ENCODE measurements at places on chromosomes 2 and 18.

DNA sequence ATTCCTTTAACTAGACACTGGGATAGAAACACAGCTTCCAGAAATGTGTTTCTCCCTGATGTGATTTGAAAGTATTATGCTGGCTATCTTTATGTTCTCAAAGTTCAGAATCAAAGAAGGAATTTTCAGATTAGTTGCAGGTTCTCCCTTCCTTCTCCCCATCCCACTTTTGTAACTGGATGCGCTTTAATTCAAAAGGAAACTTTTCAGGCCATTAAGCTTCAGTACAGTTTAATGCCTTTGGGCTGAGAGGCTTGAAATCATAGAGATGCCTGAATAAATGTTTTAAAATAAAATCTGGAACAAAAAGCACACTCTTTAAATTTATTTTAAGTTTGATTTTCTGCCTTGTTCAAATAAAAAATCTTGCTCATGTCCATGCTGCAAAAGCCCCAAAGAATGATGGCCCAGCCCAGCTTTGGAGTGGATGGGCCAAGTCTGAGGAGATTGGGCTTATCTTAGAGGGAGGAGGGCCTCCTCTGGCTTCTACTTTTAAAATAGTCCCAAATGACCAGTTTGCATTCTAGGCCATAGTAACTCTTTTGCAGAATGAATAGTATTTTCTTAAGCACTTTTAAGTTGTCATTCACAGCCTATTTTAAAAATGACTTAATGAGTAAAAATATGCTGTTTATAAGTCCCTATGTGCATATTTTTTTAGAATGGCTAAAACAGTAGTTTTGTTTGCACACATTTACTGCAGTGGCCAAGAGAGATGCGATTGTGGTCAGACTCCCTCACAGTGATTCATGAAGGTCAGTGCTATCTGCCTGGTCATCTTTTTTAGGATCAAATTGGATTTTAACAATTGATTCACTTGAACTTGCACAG lies 129.2 kb downstream of the MTX2 start:
- no peak for DNase-seq

DNA sequence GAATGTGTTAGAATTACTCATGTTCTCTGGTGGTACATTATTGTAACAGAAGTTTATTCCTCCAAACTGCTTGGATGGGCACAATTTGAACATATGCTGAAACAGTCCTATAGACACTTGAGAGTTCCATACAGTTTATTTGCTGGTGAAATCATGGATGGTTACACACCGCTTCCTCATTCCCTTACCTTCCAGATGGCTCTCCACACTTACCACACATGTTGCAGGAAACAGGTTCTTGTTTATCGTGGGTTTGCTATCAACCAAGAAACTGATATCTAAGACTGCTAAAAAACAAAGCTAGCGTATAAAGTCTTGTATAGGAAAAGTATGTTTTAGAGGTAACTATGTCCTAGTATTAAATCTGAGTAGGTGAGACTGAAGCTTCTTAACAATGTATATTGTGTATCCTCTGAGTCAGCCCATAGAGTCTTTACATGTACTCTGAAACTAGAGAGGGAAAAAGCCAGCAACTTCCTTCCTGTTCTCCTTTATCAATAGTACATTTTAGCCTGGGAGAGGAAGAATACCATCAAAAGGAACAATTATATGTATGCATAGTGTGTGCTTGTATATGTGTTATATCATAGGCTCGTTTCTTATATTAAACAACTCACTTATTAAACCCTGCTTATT lies 313.1 kb downstream of the PLCL1 start:
- DNase-seq: no peak

DNA sequence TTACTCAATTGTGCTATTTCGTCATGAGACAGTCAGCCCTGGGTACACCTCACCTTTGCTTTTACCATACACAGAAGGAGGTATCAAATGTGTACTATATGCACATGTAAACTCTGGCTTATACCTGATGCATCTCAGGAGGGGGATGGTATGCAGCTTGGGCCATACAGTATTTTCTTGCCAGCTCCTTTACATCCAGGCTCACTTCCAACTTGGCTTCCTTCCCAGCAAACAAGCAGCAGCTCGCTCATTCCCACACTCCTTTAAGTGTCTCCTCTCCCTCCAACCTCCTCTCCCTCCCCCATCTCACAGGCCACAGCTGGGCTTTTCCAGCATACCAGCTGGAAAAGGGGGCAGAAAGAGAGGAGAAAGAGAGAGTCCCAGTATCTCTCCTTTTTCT lies 9.6 kb downstream of the MARCHF4 start:
- no peak for DNase-seq

GRCh38 chr2:236120141-236120601 lies 48.0 kb downstream of the GBX2 start:
- no peak for DNase-seq

GRCh38 chr2:77518311-77518710 lies 3.9 kb downstream of the LRRTM4 start:
- no peak for DNase-seq

DNA sequence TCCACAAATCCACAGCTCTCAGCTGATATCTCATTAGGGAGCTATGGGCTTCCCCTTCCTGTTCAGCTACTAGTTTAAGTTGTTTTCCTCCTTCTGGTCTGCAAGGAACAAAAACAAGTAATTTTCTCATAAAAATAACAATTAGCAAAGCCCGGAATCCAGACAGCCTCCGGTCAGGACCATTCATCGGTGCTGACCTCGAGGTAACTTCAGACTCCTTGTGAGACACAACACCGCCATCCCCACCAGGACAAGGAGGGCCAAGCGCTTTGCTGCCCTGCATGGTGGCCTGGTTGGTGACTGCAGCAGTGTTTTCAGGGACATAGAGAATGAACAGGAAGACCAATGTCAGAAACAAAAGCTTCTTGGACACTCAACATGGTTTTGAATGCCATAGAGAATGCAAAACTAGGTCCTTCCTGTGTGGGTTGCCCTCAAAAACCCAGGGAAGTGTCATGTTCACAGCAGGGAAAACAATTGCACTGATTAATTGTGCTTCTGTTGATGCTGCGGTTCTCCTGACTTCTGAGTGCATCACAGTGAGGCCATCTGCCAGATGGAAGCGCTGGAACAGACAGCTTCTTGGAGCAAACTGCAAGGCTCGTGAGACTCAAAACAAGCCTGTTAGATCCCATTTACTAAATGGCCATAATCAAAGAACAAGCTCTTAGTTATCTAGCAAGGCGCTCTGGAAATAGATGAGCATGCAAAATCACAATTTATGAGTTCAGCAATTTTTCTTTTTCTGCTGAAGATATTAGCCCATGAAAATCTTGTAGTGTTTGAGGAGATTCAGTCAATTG lies 77.1 kb downstream of the HS1BP3 start:
- no peak for DNase-seq
